HTR-8/SVneo (cell line): ENCODE measurements at places on chromosomes 13 and 19.
A peak's percentile ranks its signal among the peaks of the same experiment; 100 is the strongest.

DNA sequence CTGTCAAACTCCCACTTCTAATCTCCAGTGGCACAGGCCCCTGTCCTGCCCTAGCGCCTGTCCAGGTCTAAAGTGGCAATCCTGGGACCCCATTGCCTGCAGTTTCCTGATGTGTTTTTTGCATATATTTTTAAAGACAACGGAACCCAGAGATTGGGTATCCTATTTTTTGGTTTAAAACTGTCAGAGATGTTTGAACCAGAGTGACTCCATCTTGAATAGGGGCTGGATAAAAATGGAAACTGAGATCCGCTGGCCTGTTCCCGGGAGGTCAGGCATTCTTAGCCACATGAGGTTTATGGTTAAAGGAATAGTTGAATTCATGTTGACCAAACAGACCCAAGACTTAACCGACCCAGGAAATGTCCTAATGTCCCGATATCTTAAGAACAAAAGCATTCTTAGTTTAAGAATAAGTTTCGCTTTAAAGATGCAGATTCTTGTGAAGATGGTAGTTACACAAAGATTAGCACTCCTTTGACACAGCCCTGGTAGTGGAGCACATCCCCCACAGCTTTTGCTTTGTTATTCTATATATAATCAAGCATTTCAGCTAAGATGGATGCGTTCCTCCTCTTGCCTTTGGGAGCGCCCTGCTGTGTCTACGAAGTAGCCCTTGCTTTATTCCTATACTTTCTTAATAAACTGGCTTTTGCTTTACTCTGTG is 332.1 kb downstream of the UQCRFS1 start:
- DNase-seq: no peak

DNA sequence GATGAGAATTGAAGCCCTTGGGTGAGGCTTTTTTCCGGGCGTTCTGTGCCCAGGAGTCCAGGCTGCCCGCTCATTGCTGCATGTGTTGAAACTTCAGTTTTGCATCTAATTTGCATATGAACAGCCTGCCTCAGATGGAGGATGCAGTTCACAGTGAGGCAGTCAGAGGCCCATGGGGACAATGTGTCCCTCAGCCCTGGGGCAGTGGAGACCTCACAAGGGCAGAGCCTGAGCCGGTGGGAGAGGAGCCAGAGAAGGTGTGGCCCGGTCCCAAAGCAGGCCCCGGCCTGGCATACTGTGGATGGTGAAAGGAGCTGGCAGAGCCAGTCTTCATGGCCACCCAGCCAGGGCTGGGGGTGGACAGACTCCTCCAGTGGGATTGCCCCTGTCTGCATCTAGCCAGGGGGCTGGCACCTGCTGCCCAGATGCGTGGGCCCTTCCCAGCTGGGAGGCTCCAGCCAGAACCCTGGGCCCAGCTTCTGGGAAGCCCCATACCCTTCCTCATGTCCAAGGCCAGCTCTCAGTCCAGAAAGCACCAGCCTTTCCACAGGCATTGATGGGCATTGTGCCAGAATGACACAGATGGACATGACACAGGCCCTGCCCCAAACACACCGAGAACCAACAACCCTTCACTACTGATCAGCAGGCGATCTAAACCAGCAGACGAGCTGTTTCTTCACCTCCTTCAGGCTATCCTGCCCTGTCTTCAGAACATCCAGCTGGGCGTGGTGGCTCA is 32.9 kb upstream of the KCTD15 start:
- DNase-seq: no peak

GRCh38 chr19:30842926-30843325 is 470.7 kb downstream of the ZNF536 start:
- DNase-seq: no peak

- no peak for DNase-seq
Measured at GRCh38 chr19:5045956-5046338, 77.0 kb downstream of the KDM4B start.

DNA sequence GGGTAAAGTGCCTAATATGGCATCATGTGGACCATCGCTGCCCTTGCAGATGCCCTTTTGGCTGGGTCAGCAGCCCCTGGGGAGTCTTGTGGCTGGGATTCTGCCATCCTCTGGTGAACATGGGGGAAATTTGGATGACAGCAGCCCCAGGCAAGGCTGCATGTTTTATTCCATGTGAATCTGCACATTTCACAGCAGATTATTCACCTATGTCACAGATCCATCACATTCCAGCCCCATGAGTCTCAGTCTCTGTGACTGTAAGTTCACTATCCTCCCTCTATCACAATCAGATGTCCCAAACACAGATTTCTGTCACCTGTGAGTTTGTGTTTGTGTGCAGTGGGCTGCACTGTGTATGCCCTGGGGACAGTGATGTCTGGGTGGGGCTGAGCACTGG is 36.8 kb upstream of the PSG9 start:
- DNase-seq: no peak

DNA sequence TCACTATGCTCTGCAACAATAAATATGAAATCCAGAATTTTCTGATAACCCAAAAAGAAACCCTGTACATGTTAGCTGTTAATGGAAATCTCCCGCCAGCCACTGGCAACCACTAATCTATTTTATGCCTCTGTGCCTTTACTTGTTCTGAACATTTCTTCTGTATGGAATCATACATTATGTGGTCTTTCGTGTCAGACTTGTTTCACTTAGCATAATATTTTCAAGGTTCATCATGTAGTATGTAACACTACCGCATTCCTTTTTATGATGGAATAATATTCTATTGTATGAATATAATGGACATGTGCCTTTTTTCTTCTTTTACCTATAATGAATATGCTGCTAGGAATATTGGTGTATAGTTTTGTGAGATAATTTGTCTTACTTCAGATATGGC is 1123.3 kb downstream of the EFNB2 start:
- no peak for DNase-seq

GRCh38 chr13:42865768-42866102 is 84.4 kb downstream of the FAM216B start:
- DNase-seq: no peak

DNA sequence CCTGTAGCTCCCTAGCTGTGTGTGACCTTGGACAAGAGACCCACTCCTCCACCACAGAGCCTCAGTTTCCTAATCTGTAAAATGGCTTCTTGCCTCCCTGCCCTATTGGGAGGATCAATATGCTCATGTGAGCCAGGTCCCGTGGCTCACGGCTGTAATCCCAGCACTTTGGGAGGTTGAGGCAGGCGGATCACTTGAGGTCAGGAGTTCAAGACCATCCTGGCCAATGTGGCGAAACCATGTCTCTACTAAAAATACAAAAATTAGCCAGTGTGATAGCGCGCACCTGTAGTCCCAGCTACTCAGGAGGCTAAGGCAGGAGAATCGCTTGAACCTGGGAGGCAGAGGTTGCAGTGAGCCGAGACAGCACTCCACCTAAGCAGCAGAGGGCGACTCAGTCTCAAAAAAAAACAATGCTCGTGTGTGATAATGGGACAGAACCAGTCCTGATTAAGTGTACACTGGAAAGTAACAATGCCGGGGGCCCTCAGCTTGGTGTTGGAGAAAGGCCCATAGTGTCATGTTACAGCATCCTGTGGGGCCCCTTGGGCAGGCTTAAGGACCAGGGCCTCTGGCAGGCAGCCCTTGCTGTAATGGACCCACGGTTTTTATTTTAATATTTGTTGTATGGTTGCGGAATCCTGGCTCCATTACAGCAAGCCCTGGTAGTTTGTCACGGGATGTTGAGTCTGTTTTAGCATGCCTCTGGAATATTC is 6.8 kb downstream of the RPS11 start:
- peak; percentile 64 for DNase-seq

- DNase-seq: no peak
Measured at GRCh38 chr13:70520275-70521036, 412.2 kb upstream of the KLHL1 start.

DNA sequence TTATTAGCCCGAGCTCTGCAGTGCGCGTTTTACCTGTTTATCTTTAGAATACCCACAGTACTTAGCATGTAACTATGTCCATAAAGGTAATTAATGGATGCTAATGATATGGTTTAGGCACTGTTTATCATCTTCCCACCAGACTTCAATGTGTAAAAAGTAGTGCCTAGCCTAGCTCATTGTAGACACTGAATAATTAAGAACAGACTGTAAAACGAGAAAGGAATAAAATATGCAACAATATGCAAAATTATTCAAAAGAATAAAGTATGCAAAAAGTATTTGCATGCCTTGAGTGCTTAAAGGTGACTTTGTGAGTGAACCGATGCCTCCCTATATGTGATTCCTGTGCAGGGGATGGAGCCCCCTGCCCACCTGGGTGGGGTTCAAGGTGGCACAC is 35.7 kb upstream of the RNF113B start:
- no peak for DNase-seq

- DNase-seq: no peak
Measured at GRCh38 chr13:97388373-97388772, 45.6 kb upstream of the RAP2A start.

DNA sequence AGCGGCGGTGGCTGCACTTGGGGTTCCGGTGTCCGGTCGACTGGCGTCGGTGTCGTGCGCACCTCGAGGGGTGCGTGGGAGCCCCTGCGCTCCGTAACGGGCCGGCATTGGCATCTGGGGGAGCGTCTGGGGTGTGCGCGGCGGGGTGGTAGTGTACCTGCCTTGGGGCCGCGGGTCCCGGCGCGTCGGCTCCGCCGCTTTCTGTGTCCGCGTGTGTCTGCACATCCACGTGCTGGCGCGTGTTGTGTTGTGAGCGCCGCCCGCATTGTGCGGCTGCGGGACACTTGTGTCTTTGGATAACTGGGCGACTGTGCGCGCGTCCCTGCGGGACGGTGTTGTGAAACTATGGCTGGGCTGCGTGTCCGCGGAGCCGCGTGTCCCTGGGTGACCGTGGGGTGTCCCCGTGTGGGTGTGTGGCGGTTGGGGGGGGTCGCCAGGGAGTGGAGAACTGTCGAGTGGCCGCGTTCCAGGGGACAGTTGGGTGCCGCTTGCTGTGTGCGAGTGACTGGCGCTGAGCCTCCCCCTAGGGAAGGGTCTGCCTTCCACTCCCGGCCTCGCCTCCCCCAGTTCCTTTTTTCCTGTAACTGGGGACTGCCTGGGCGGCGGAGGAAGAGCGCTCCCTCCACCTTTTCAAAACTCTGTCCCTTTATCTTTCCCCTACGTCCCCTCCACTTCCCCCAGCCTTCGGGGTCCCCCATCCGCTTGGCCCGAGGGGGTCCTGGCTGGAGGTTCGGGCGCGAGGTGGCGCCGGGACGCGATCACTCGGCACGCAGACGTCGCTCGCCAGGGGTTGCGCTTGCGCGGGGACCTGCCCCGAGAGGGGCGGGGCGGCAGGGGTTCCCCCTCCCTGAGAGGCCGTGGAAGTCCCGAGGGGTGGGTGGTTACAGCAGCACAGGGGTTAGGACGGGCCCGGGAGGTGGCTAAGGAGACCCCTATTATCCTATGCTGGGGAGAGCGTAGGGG is 5.7 kb upstream of the NFIC start:
- no peak for DNase-seq

DNA sequence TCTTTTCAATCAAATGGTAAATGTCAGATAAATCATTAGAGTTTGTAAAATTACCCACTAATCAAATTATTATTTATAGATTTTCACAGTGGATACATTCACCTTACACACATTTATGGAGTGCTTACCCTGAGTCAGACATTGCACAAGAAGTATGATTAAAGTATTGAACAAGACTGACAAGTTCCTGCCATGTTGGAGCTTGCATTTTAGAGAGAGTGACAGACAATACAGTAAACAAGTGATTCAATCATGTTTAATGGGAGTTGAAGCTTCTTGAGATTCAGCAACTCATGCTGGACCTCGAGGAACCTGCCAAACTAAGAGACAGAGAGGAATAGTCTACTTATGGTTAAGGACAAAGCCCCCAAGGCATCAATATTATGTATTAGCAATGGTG is 487.8 kb downstream of the PCDH17 start:
- no peak for DNase-seq

DNA sequence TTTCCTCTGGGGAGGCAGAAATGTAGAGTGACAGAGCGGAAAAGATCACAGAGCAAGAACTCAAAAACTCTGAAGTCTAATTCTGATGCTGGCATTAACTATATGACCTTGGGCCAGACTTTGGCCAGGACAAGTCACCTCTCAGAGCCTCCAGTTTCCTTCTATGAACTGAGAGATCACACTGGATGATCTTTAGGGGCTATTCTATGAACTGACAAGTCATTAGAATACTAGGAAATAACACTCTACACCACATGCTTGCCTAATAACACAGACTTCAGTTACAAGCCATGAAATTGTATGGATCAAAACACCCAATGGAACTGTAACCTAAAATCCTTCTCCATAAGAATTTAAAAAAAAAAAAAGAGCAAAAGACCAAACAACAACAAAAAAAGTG is 16.9 kb downstream of the SLC25A30 start:
- DNase-seq: no peak

GRCh38 chr13:22176968-22177520 is 506.2 kb downstream of the FGF9 start:
- no peak for DNase-seq

DNA sequence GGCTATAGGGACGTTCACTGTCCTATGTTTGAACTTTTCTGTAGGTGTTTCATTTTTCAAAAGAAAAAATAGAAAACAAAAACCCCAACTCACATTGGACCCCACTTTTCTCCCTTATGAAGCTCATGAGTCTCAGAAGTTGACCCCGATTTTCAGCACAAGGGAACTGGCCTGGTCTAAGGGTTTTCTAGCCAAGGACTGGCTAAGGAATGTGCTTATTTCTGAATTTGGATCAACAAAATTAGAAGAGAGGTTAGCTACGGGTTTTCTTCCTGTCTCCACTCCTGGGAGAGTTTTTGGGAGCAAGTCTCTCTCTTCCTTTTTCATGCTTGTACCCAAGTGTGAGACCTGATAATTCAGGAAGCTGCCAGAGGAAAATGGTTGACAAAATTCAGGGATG is 453.2 kb downstream of the KLF12 start:
- DNase-seq: no peak

DNA sequence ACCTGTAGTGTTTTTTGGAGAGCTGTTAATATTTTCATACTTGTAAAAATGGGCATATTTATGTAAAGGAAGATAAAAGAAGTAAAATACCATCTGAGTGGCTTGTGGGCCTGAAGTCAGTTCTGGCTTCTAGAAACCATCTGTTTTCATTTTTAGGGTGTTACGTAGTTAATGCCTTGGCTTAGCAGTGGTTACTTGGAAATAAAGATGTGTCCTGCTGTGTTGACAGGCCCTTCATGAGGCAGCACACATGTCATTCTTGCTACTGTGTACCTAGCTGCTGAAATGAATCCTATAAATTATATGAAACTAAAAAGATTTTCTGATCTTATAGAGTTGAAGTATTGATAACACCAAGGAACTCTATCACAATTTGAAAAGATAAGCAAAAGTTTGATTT is 16.0 kb downstream of the ILF3 start:
- no peak for DNase-seq
